ENCODE measurements at places on chromosomes 4 and X.

DNA sequence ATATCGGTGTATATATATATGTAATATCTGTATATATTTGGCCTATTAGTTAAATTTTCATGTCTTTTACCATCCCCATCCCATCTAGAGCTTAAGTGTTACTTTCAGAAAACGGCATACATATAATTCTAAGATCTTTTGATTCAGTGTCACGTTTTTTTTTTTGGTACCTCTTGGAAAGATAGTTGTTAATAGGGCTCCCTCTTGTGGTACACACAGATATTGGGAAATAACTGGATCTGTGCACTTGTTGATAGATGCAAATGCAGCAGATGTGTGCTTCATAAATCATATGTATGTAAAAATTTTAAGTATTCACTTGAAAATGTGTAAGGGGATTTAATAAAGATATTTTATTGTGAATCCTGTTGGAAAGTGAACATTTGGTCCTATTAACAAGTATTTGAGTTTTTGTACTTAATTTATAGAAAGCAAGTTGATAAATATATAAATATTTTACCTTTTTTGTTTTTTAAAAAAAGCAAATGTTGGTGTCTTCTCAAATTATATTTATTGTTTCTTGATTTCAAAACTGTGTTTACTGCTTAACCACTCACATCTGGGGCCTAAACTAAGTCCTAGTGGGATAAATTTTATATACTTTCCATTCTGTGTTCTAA is 74.7 kb downstream of the PAQR3 start:
- DNase-seq, result no peak

GRCh38 chr4:124980276-124980752 is 267.8 kb upstream of the ANKRD50 start:
- DNase-seq, result no peak

DNA sequence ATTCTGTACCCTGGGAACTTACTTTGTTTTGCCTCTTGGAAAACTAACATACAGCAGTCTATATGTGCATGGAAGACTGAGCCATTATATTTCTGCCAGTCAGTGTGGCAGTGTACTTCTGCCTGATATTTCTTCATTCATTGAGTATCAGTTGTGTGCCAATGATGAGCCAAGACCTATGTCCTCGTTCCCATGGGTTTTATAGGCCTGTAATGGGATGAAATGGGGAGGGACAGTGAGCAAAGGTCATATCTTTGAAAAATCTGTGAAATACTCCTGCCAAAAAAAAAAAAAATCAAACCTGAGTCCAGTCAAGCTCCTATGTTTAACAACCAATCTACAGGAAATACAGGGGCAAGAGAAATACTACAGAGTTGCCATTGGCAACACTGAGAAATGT is 9.1 kb downstream of the NSD2 start:
- no peak for DNase-seq

DNA sequence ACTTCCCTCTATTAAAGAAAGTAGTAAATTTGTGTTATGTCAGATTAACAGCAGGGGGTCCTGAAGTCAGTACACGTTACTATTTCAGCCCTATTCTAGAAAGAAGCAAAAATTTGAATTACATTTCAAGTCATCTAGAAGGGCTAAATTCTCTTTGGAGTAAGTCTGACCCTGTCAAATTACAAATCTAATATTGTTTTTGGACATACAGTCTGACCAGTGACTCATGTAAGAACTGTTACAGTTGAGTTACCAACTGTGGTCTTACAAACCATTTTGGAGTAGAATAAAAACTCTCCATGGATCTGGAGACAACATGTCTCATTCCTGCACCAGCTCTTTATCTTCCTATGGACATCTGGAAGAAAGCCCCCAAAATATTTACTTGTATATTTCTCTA is 36.0 kb upstream of the GYPA start:
- no peak for DNase-seq

DNA sequence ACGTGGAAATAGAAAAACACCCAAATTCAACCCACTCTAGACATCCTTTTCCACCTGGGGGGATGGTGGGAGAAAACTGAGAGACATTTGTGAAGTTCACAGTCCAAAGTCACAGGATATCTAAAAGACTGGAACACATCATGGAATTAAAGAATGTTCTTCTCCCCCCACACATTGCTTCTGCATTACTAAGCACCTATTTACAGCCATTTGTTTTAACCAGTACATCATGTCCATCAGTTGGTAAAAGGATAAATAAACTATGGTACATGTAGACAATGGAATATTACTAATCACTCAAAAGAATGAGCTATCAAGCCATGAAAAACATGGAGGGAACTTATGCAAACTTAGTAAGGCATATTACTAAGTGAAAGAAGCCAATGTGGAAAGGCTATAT is 185.5 kb upstream of the ANXA10 start:
- no peak for DNase-seq

DNA sequence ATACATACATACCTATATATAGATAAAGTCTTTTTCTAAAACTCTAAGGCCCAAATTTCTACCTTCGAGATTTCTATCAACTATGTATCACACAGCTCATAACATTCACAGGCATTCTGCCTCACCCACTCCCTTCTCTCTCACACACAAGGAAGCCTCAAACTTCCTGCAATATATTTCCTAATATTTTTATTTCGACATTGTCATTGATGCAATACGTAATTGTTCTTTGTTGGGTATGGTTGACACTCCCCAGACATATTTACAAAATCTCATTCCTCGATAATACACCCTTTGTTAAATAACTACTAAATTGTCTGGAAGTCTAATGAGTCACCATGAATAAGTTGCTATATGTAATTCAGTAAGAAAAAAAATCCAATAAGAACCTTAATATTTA is 143.5 kb downstream of the HNRNPD start:
- DNase-seq, result no peak

DNA sequence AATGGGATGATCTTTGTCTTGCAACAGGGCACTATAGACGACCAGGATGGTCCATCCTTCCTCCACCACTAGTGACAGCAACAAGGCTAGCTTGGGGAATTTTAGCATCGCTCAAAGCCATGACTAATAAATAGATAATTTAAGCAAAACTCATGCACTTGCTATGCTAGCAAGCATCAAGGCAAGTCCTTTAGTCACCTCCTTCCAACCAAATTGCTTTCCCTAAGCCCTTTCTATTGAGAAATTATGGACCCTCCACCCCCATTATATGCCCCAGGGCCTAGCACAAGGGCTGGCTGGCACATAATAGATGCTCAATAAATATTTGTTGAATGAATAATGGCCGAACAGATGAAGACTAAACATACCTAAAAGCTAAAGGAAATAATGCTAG is 28.6 kb downstream of the SLC16A2 start:
- no peak for DNase-seq

DNA sequence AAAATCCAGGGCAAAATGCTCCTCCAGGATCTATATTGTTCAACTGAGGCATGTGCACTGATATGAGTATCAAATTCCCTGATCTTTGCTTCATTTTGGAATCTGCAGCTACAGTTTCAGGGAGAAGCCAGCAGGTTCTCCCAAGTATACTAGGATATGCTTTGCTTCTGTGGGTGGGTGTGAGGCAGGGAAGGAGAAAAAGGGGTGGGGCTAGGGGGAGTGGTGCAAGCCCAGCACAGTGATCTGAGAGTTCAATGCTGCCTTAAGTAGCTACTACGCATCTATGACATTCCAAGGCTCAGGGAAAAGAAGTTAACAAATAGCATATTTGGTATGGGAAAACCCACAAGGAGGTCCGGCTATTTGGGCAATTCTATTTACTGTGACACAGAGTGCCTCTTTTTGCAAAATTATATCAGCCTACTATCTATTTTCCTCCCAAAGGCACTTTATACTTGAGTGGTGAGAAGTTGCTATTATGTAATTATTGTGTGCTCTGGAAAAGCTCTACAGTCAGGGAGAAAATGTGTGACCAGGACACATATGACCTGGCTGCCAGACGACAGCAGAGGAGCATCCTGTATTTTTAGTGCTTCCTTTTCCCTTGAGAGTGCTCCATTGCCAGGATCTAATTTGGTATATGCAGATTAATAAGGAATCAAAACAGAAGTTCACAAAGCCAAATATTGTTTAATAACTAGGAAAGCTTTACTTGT is 162.0 kb downstream of the RNF150 start:
- no peak for DNase-seq

GRCh38 chr4:7279902-7280301 is 87.6 kb downstream of the SORCS2 start:
- no peak for DNase-seq

DNA sequence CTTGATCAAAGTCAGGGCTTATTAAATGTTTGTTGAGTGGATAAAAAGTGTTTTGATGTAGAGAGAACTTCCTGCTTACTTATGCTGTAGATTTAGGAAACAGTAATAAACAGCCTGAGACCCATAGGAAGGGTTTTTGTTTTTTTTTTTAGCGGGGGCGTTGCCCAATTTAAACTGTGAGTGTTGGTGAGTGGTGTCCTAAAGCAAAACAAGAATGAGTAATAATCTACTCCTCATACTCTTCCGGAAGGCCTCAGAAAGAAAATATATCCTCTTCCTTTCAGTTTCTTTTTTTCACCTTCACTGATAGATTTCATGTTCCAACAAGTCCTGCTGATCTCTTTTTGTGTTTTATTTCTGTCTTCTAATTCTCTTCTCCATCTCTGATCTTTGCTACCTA is 104.4 kb upstream of the SCML1 start:
- no peak for DNase-seq

DNA sequence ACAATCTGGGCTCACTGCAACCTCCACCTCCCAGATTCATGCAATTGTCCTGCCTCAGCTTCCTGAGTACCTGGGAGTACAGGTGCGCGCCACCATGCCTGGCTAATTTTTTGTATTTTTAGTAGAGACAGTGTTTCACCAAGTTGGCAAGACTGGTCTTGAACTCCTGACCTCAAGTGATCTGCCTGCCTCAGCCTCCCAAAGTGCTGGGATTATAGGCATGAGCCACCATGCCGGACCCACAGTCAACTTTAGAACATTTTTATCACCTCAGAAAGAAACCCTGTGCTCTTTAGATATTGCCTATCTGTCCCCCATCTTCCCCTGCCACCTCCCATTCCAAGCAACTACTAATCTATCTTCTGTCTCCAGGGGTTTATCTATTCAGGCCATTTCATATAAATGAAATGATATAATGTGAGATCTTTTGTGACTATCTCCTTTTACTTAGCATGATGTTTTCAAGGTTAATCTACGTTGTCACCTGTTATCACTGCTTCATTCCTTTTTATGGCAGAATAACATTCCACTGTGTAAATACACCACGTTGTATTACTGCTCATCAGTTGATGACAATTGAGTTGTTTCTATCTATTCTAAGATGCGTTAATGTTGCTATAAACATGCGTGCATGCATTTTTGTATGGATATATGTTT is 44.3 kb upstream of the GALNT7 start:
- no peak for DNase-seq

- no peak for DNase-seq
Measured at GRCh38 chr4:6195602-6196319, 4.6 kb downstream of the JAKMIP1 start.

DNA sequence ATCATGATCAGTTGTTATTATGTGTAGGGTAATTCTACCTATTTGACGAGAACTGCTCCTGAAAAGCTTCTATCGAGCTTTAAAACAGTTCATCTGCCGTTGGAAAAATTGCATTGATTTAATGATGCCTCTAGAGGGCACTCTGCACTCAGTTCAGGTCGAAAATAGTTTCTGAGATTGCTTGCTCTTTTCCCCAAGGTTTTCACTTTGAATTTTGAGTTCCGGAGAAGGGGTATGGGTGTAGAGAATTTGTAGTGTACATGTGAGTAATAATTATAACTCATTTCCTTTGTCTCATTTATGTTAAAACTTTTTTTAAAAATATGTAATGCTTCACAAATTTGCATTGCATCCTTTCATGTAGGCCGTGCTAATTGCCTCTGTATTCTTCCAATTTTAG is 28.4 kb upstream of the TNIP3 start:
- DNase-seq, result no peak

Measured in stimulated activated CD8-positive, alpha-beta memory T cell treated with anti-CD3 and anti-CD28 coated beads, Interleukin-7, amount 100 ng/mL, for 1 hour (primary cell).